Stimulated activated CD8-positive, alpha-beta memory T cell treated with anti-CD3 and anti-CD28 coated beads, Interleukin-15, amount 100 ng/mL, for 24 hours (primary cell): ENCODE measurements at places on chromosomes 2 and 18.

DNA sequence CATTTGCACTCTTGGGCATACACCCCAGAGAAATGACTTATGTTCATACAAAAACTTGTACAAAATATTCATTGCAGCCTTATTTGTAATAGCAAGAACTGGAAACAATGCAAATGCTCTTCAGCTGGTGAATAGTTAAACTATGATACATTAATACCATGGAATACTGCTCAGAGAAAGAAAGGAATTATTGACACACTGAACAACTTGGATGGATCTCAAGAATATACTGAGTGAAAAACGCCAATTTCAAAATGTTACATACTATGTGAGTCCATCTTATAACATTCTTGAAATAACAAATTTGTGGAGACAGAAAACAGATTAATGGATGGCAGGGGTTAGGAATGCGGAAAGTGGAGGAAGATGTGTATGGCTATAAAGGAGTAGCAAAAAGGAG lies 17.2 kb downstream of the LNPK start:
- no peak for DNase-seq

DNA sequence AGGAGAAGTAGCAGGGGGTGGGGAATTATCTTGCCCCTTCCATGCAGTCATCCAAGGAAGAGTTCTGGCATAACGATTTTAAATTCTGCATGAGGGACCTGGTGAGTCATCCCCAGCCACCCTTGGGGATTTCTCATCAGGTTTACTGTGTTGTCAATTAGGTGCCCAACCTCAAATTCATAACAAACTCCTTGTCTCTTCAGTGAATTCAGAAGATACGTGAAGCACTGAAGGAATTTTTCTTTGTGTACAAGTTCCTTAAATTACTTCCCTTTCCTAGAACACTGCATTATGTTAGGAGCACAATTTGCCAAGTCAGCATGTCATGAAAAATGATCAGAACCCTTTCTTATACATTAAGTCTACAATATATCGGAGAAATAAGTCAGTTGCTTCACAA lies 70.8 kb upstream of the NOSTRIN start:
- no peak for DNase-seq

DNA sequence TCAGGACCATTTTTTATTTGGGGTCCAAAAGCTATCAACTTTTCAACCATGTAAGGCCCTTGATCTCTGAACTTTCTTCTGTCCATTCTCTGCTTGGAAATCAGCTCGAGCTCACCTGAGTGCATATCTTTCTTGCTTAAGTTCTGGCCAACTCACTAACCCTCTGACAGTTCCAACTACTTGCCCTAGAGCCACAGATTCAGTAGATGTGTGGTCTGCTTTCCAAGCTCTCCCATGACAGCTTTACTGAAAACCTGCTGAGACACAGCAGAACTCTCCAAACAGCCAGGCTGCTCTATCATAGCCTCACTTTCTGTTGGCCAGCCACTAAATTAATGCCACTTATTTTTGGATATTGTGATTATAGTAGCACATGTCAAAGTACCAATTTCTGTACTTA lies 21.2 kb upstream of the IKZF2 start:
- DNase-seq: no peak

- DNase-seq: no peak
Observed at GRCh38 chr2:211055438-211055837, 499.0 kb downstream of the CPS1 start.

DNA sequence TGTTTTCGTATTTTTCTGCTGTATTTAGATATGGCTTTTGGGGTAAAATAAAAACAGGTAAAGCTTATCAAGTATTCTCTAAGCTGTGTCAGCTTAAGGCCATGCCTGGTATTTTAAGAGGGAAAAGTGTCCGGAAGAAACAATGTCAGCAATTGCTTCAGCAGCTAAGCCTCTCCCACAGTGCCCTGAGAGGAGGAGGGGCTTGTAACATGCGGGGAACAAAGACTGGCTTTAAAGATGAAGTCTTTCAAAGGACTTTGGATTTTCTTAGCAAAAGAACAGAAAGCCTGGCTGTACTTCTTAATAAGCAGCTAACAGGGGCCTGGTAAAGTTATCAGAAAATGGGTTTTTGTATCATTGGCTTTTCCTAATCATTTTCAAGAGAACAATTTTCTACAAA lies 102.8 kb downstream of the PXDN start:
- DNase-seq: no peak

- no peak for DNase-seq
Observed at GRCh38 chr2:69575926-69576325, 67.6 kb downstream of the AAK1 start.

- no peak for DNase-seq
Observed at GRCh38 chr2:168118733-168119514, 128.5 kb downstream of the STK39 start.

- no peak for DNase-seq
Observed at GRCh38 chr2:56680971-56681631, 497.3 kb downstream of the CCDC85A start.

GRCh38 chr2:152335726-152336118 lies 748 bp downstream of the FMNL2 start:
- no peak for DNase-seq

DNA sequence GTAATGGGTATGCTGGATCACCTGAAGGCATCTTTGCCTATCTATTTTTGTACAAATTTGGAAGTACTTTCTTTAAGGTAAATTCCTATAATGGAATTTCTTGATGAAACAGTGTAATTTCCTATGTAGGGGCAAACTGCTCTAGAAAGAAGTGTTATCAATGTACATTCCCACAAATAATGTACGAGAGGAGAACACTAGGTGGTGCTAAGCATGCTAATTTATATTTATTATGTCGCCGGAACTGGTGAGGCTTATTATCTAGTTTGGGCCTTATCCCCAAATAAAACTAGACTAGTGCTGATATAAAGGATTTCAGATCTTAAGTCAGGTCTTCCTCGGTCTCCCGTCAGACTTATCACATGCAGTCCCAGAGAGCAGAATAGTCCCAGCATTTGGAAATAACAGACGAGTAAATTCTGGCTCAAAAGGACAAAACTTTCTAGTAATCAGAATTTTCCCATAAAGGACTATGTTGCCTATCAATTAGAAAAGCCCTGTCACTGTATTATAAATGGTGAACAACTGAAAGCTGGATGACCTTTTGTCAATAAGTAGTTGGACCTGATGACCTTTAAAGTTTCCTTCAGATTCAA lies 86.9 kb upstream of the RBBP8 start:
- no peak for DNase-seq

DNA sequence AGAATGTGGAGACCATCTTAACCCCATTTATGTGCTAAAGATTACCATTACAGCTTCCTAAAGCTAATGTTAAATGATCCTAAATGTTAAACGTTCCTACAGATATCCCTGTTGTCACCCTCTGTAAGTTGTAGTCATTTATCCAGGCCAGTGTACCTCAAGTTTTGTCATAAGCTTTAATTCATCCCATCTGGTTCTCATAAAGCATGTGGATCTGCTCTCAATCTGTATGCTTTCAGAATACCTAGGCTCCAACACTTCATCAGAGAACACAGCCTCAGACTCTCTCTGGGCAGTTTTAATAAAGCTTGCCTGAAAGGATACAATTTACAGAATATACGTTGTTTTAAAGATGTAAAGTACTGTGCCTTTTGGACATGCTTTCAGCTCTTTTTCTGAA lies 4.2 kb upstream of the CCDC178 start:
- no peak for DNase-seq

DNA sequence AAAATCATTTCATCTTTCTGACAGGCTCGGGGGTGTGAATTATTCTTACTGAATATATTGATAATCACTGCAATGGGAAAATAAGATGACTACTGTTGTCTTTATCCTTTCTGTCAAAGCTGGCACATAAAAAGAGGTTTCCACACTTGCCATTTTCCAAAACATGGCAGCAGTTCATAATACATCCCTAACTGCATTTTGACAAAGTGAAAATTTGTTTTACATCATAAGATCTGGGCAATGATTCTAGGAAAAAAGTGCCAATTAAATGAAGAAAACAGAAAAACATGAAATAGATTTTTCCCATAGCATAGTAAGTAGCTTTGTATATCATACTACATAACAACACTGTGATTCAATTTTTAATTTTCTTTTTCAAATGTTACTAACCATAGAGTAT lies 65.4 kb downstream of the ERBB4 start:
- no peak for DNase-seq

GRCh38 chr2:98818164-98818563 lies 87.2 kb upstream of the MGAT4A start:
- no peak for DNase-seq

DNA sequence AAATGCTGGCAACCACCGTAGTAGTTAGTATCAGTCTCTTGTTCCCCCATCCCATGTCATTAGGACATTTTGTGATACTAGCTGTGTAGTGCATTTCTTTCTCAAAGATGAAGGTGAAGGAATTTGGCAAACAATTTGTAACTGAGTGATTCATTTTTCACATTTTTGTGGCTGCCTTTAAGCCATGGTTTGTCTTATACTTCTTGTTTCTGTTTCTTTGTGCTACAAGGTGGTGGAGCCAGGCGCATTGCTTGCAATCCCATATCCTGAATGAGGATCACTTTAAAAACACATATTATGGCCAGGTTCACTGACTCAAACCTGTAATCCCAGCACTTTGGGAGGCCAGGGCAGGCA lies 40.6 kb downstream of the GPD2 start:
- DNase-seq: no peak

- no peak for DNase-seq
Observed at GRCh38 chr2:54430649-54431048, 25.5 kb upstream of the SPTBN1 start.

GRCh38 chr2:206004004-206004693 lies 81.8 kb downstream of the INO80D start:
- DNase-seq: no peak

DNA sequence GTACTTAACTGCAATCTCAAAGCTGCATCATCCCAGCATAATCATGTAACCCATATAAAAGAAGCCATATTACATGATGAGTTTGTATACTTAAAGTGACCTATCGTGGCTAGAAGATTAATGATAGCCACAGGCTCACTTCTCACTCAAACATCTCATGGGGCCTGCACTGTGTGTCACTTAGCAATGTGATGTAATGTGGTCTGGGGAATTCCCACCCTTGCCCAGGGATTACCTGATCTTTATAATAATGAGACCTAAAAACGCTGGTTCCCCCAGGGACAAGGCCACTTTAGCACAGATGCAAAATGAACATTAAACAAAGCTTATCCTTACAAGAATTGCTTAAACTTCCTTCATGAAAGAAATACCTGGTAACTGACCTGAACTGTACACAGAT lies 427.1 kb upstream of the CNTNAP5 start:
- no peak for DNase-seq

- DNase-seq: no peak
Observed at GRCh38 chr2:189350540-189351209, 90.6 kb upstream of the WDR75 start.

GRCh38 chr2:180656455-180656847 lies 324.0 kb upstream of the UBE2E3 start:
- DNase-seq: no peak

DNA sequence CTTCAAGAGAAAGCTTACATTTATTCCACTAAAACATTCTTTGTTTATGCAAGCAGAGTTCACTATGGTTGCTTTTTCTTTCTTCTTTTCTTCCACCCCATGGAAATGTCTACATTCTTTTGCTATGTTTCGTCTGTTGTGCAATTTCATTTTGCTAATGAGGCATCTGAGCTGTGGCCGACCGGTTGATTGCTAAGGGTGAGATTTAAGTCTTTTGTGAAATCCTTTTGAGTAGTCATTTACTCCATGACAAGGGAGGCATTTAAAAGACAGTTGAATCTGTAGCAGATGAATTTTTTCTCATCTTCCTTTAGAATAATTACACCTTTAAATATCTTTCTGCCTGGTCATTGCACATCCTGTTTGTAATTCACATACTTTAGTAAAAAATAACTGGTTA lies 324.1 kb upstream of the THUMPD2 start:
- DNase-seq: no peak

GRCh38 chr2:46298272-46298521 lies 990 bp downstream of the EPAS1 start:
- no peak for DNase-seq

- no peak for DNase-seq
Observed at GRCh38 chr2:26076001-26076587, 42.2 kb downstream of the RAB10 start.

DNA sequence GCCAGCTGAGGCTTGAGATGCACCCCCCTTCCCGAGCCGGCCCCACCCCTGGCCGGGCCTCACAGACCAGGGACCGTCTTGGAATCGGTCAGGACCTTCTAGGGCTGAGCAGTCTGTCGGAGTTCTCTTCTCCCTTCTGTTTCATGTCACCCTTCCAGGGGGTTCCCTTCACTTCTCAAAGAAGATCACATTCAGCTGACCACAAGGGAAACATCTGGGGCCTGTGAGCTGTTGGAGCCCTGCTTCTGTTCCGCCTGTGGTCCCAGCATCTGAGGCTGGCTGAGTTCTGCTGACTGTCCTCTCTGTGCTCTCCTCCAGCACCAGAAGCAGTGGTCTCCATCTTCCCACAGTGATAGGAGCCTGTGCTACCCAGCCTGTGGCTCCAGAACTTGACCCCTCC lies 106.5 kb downstream of the SEPTIN10 start:
- no peak for DNase-seq

GRCh38 chr18:2570772-2571199 lies 519 bp downstream of the METTL4 start:
- peak; percentile 8 for DNase-seq

GRCh38 chr2:134819334-134819733 lies 19.1 kb upstream of the ACMSD start:
- no peak for DNase-seq

GRCh38 chr2:224976629-224977525 lies 65.4 kb downstream of the DOCK10 start:
- DNase-seq: no peak

DNA sequence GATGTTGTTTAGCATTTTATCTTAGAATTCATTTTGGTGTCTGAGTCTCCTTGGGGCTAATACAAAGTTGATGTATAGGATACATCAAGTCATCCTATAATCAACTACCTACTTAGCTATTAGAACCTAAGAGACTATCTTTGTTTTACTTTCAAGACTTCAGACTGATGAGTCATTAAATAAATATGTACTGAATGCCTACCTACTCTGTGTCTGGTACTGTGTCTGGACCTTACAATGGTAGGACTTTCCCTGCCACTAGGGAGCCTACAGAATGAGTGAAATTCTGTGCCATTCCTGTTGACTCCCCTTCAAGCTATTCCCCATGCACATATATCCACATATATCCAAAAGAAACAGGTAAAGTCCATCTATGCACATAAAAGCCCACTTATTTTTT lies 114.5 kb downstream of the ERBB4 start:
- no peak for DNase-seq

DNA sequence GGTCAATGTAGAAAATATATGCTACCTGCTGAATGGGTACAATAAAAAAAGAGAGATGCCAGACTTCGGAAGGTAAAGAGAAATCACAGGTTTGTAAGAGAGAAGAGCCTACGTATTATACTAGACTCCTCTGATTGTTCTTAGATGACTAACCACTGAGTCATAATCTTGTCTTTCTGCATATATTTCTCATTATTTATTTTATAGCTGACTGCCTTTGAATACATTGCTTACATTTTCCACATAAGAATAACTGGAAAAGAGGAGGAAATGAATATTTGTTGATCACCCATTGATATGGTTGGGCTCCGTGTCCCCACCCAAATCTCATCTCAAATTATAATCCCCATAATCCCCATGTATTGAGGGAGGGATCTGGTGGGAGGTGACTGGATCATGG lies 90.3 kb upstream of the RAB27B start:
- DNase-seq: no peak

GRCh38 chr2:240614391-240614790 lies 10.9 kb upstream of the GPR35 start:
- no peak for DNase-seq

- DNase-seq: no peak
Observed at GRCh38 chr2:16632598-16632997, 33.0 kb downstream of the CYRIA start.
